Calu3 (cell line): ENCODE measurements at places on chromosomes 1 and 21. TPM values are rescaled to one million over a fixed set of nuclear protein-coding genes. Genes with fewer than 3 reads are reported as not detected.

DNA sequence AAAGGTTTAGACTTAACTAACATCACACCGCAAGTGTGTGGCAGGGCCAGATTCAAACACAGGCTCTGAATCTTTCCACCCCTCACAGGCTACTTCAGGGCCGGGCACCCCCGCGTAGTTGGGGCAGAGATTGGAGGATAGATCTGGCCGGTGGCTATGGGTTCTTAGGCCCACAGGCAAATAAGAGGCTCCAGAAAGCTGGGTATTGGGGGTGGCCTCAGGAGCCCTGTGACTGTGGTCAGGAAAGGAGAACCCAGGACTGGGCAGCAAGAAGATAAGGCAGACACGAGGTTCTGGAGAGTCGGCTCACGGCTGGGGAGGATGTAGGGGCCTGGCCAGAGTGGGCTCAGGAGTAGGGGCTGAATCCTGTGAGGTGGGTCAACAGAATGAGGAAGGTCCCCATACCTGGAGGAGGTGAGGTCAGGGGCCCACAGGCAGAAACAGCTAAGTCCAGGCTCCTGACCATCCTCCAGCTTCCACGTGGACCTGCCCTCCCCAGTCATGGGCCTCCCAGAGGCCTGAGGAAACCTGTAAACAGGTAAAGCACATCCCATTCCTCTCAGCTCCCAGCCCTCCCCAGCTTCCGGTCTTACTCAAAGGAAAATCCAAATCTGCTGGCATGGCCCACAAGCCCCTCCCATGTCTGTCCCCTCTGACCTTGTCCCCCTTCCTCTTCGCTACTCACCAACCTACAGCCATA lies 306.2 kb downstream of the MATN1 start:
- no peaks in the 10 kb centered on the region for H3K36me3 ChIP-seq

DNA sequence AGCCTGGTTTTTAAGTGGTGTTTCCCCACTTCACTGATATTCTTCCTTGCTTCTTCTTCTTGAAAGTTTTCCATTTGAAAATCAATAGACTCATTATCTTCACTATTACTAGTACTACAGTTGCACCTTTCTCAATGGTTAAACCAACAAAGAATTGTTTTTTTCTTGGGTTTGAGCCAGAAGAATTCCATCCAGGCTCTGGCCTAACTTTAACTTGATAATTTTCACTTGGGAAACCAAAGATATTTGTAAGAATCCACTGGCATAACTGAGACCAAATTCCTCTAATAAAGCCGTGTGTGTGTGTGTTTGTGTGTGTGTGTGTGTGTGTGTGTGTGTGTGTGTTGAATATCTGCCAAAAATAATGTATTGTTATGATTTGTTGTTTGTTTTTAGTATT lies 103.2 kb downstream of the SGIP1 start:
- H3K27me3 ChIP-seq: peaks cover 16% of the 10 kb centered on the region
- no peak overlapping the region for H3K27ac ChIP-seq
- H3K4me3 ChIP-seq: no peak overlapping the region
- H3K4me1 ChIP-seq: no peaks in the 10 kb centered on the region

- H3K4me1 ChIP-seq: peaks cover 54% of the 10 kb centered on the region
- no peaks in the 10 kb centered on the region for H3K27me3 ChIP-seq
- H3K27ac ChIP-seq: no peak overlapping the region
- H3K36me3 ChIP-seq: no peaks in the 10 kb centered on the region
Observed at GRCh38 chr1:192439373-192440025, 122.7 kb downstream of the RGS21 start.

GRCh38 chr1:212203630-212204029 lies 81.6 kb upstream of the PPP2R5A start:
- no peak overlapping the region for H3K4me3 ChIP-seq
- no peaks in the 10 kb centered on the region for H3K36me3 ChIP-seq
- H3K27ac ChIP-seq: no peak overlapping the region
- no peaks in the 10 kb centered on the region for H3K27me3 ChIP-seq
- no peaks in the 10 kb centered on the region for H3K4me1 ChIP-seq

DNA sequence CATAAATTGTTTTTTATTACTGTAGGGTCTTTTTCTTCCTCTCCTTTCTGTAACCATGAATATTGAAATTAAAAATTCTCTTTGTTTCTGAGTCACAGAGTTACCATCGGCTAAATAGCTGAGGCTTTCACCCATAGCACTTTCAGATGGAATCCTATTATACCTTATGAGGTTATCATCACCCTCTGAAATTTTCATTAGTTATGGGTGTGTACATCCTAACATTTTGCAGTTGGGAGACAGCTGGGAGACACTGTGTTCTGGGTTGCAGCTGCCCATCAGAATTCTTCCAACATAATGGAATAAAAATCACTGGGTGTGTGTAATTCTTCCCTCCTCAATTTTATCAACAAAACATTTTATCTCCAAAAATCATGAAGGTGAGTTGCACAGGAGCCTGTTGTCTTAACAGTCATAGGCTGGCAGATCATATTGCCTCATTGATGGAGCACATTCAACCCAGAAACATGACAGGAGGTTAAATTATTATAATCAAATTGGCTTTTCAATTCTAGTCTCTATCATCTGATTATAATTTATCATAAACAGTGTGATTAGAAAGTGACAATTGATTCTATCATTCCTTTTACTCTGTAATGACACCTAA lies 17.4 kb downstream of the CYYR1 start:
- no peak for DNase-seq
- no peaks in the 10 kb centered on the region for H3K4me1 ChIP-seq
- H3K4me3 ChIP-seq: no peak overlapping the region
- H3K27me3 ChIP-seq: no peaks in the 10 kb centered on the region
- H3K27ac ChIP-seq: no peak overlapping the region

GRCh38 chr1:201384406-201384782 lies 6.9 kb upstream of the TNNT2 start:
- peaks cover 2% of the 10 kb centered on the region for H3K27me3 ChIP-seq
- peaks cover 18% of the 10 kb centered on the region for H3K4me1 ChIP-seq
- no peak for DNase-seq
- no peak overlapping the region for H3K4me3 ChIP-seq
- peak overlapping the region; percentile 14 for H3K27ac ChIP-seq

GRCh38 chr1:175618559-175618958 lies 124.8 kb downstream of the TNR start:
- H3K27me3 ChIP-seq: peaks cover 97% of the 10 kb centered on the region
- no peak overlapping the region for H3K27ac ChIP-seq
- no peak overlapping the region for H3K4me3 ChIP-seq
- H3K4me1 ChIP-seq: no peaks in the 10 kb centered on the region
- no peak for DNase-seq

DNA sequence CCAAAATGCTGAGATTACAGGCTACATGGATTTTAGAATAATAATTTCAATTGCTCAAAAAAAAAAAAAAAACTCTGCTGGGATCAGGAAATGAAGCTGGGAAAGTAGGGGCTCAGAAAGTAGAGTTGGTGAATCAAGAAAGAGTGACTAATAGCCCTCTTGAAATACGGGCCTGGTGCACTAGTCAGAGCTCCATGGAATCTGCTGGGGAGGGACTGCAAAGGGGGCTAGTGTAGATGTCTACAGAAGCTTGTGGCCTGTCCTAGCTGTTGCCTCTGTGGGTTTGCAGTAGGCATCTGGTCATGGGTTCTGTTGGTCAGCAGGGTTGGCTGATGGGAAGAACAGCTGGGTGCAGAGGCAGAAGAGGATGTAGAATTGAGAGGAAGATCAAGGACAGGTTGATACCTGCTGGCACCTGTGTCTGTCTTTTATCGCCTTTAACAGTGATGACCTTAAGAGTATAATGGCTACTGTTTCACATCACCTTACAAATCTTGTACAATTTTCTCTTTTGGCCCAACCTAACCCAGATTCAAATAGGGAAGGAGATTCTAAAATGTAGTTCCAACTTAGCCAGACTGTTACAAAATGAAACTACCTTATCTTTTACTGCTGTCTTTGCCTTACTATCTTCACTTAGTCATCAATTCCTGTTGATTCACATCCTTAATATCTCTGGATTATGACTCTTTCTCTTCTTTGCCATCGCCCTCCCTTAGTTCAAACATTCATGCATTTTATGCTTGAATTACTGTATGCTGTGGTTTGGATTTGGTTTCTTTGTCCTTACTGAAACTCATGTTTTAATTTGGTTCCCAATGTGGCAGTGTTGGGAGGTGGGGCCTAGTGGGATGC lies 126.2 kb downstream of the GIPC2 start:
- no peaks in the 10 kb centered on the region for H3K36me3 ChIP-seq
- H3K27ac ChIP-seq: no peak overlapping the region
- no peak for DNase-seq
- no peaks in the 10 kb centered on the region for H3K4me1 ChIP-seq
- no peak overlapping the region for H3K4me3 ChIP-seq
- no peaks in the 10 kb centered on the region for H3K27me3 ChIP-seq

DNA sequence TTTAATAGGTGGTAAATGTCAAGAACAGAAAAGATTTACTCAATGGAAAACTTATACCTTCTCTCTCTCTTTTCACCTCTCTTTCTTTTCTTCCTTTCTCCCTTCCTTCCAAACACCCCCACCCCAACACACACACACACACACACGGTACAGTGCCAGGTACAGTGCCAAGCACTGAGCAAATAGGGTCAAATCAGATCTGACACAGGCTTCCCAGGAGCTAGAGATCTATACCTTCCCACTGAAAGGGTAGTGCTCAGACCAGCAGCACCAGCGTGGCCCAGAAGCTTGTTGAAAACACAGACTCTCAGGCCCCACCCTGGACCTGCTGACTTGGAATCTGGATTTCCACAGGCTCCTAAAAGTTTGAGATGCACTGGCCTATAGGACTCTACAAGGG lies 31.9 kb downstream of the IRF2BP2 start:
- no peaks in the 10 kb centered on the region for H3K36me3 ChIP-seq
- no peak overlapping the region for H3K4me3 ChIP-seq
- no peaks in the 10 kb centered on the region for H3K27me3 ChIP-seq
- DNase-seq: no peak
- H3K27ac ChIP-seq: no peak overlapping the region

DNA sequence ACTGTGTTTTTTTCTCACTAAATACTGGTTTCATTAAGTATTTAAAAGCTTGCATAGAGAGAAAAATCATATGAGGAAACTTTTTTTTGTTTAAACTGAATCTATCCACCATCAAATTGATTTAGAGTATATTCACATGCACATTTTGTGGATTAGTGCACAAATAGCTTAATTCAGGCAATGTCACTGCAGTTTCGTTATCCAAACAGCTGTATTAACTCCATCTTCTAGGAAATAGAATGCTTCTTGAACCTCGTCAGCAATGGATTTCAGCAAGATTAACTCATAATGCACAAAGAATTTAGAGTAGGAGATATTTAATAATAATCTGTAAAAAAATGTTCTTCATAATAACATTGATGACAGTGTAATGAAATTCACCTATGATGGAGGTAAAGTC lies 37.5 kb downstream of the NEXN start:
- H3K27ac ChIP-seq: no peak overlapping the region

DNA sequence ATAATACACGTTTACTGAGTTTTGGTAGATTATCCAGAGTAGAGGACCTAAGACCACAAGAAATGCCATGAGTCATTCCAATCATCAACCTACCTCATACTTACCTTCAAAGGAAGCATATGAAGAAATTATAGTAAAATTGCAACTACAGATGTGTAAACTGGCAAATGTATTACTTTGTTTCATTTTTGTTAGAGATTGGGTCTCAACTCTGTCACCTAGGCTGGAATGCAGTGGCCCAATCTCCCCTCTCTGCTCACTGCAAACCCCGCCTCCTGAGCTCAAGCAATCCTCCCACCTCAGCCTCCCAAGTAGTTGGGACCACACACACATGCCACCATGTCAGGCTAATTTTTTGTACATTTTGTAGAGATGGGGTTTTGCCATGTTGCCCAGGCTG lies 5.2 kb downstream of the TMCO1 start:
- H3K4me3 ChIP-seq: no peak overlapping the region
- peaks cover 31% of the 10 kb centered on the region for H3K4me1 ChIP-seq
- no peak overlapping the region for H3K27ac ChIP-seq
- DNase-seq: no peak
- H3K36me3 ChIP-seq: peaks cover 33% of the 10 kb centered on the region
- no peaks in the 10 kb centered on the region for H3K27me3 ChIP-seq

DNA sequence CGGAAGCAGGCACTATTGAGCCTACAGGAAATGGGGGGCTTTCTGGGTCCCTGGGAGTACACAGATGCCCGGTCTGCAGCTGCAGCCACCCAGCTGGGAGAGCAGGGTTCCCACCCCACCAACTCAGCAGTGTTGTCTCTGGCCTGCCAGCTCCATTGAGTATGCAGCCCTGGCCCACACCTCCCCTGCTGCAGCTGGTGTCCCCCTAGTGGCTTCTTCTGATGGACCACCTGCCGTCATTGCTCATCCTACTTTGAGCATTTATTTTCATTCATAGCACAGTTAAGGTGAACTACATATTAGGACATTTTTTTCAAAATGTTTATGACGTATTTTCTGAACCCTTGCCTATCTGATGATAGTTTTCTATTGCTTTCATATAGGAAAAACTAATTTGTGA lies 189.8 kb upstream of the LYPLAL1 start:
- no peak overlapping the region for H3K4me3 ChIP-seq
- no peaks in the 10 kb centered on the region for H3K36me3 ChIP-seq
- H3K27ac ChIP-seq: no peak overlapping the region
- no peak for DNase-seq
- H3K4me1 ChIP-seq: peaks cover 19% of the 10 kb centered on the region

DNA sequence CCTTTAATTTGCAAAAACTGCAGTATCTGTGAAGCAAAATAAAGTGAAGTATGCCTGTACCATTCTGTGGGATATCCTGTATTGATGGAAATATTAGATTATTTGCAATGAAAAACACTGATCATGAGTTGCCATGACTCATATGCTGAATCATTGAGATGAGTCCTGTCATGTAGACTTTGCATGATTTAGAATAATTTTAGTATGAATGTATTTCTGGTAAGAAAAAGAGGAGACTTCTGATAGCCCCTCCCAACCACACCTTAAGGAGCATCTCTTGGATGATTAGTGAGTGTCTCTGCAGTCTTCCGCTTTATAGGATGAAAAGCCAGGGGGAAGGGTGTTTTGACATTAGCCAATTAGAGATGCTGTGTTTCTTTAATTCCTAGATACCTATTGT lies 55.2 kb upstream of the PTGS2 start:
- no peaks in the 10 kb centered on the region for H3K27me3 ChIP-seq
- H3K4me3 ChIP-seq: no peak overlapping the region
- no peak overlapping the region for H3K27ac ChIP-seq
- no peaks in the 10 kb centered on the region for H3K36me3 ChIP-seq
- no peak for DNase-seq
- peaks cover 24% of the 10 kb centered on the region for H3K4me1 ChIP-seq

DNA sequence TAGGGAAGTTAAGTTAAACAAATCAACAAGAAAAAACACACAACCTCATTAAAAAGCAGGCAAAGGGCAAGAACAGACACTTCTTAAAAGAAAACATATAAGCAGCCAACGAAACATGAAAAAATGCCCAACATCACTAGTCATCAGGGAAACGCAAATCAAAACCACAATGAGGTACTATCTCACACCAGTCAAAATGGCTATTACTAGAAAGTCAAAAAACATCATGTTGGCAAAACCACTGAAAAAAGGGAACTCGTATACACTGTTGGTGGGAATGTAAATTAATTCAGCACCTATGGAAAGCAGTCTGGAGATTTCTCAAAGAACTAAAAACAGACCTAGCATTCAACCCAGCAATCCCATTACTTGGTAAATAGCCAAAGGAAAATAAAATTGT lies 51.1 kb downstream of the HSF2BP start:
- H3K27me3 ChIP-seq: no peaks in the 10 kb centered on the region
- no peak overlapping the region for H3K4me3 ChIP-seq
- DNase-seq: no peak

- DNase-seq: peak; percentile 48
- H3K36me3 ChIP-seq: peaks cover 21% of the 10 kb centered on the region
- no peaks in the 10 kb centered on the region for H3K27me3 ChIP-seq
- peak overlapping the region; percentile 72 for H3K4me3 ChIP-seq
- no peaks in the 10 kb centered on the region for H3K4me1 ChIP-seq
Observed at GRCh38 chr21:46666941-46667740, 31.7 kb downstream of the PRMT2 start.

Gene RNU1-3
- total RNA-seq: 1,678 and 1,905 TPM in 2 replicates

Gene HSD3B2
- total RNA-seq: not detected in 2 replicates

Gene GUCA2A
- total RNA-seq: not detected in 2 replicates

Gene REN
- not detected in 2 replicates for total RNA-seq

Gene DNAJC16
- 18.2 and 20.6 TPM in 2 replicates for total RNA-seq

Gene NTRK1
- not detected in 2 replicates for total RNA-seq
